Activated CD4-positive, alpha-beta T cell treated with anti-CD3 and anti-CD28 coated beads, Interleukin-2, amount 10 ng/mL, durations not matched to agents 24 days and 14 days (primary cell): ENCODE measurements at places on chromosomes 11 and 22. TPM values are rescaled to one million over a fixed set of nuclear protein-coding genes. Genes with fewer than 3 reads are reported as not detected.

DNA sequence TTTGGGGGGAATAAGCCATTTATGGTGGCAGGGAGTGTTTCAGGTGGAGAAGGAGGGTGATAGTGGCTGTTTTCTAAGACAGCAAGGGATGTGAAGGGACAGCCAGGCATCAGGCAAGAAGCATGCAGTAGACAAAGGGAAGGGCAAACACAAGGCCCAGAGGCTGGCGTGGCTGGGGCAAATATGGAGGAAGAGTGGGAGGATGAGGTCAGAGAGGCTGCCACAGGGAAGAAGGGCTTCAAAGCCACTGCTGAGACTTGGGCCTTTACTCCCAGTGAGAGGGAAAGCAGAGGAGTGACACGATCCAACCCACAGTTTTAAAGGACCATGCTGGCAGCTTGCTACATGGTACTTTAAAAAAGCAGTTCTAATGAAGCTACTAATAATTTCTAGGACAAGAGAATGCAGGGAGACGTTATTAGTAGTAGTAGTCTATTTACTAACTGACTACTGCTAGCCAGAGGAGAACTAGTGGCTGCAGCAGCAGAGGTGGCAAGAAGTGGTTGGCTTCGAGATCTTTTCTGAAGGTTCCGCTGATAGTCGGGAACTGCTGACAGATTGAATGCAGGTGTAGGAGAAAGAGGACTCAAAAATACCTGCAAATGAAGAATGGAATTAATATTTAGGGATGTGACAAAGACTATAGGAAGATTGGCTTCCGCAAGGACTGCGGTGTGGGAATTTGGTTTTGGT, 13.7 kb downstream of the KMT5B start:
- DNase-seq, result no peak

DNA sequence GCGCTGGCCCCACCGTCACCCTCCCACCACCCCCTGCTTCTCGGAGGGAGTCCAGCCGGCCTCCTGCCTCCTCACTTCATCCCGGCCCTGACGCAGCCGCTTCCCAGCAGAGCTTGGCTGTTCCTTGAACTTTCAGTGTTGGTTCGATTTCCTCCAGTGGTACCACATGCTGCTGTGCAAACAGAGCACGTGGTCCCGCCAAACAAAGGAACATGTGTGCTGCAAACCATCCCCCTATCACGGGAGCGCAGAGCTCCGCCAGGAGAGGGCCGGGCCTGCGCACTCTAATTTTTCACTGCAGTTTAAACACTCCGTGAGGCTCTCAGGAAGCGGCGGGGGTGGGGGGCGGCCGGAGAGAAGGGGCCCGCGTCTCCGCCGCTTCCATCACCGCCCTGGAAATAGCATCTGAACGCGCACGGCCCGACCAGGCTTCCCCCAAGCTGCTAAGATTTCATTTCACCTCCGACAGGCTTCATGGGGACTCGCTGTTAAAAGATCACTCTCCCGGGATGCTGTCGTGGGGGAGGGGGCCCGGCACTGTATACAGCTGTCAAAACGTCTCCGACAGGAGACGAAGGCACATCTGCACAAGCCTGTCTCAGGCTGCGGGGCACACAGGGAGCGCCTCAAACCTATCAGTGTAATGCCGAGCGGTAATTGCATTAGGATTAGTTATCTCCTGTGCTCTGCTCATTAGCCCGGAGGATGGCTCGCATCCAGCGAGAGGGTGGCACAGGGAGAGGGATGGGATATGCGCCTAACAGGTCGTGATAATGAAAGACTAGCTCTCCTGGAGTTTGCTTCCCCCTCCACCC, 269.9 kb upstream of the SORL1-AS1 start:
- no peak for DNase-seq

DNA sequence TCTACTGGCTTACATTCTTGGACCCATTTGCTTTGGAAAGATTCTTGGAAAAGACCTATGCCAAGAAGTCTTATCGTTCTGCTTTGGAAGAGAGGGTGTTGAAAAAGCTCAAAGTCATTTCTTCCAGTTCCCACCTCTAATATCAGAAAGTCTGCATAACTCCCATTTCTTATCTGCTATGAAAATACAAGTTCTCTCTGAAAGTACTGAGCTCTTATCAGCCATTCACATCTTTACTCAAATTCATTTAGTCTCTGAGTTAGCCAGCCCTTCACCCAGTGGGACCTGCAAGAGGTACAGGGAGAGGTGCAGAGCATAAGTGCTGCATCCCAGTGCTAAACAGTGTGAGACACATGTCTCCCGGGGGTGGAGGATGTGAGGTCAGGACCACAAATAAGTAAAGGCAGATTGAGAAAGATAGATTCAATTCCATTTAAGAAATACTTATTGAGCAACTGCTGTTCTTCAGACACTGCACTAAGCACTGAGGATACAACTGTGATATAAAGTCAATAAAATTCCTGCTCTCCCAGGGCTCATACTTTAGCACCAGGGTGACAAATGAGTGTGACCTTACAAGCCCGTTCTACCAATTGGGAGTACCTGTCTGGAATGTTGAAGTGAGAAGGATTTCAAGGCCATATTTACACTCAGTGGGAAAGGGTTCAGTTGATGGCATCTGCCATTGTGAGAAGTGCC, 76.7 kb downstream of the PISD start:
- DNase-seq, result peak; percentile 67

- DNase-seq, result no peak
Observed at GRCh38 chr11:61265357-61265756, 24.4 kb downstream of the PGA5 start.

GRCh38 chr11:23181022-23181807, 320.9 kb upstream of the CCDC179 start:
- DNase-seq, result no peak

DNA sequence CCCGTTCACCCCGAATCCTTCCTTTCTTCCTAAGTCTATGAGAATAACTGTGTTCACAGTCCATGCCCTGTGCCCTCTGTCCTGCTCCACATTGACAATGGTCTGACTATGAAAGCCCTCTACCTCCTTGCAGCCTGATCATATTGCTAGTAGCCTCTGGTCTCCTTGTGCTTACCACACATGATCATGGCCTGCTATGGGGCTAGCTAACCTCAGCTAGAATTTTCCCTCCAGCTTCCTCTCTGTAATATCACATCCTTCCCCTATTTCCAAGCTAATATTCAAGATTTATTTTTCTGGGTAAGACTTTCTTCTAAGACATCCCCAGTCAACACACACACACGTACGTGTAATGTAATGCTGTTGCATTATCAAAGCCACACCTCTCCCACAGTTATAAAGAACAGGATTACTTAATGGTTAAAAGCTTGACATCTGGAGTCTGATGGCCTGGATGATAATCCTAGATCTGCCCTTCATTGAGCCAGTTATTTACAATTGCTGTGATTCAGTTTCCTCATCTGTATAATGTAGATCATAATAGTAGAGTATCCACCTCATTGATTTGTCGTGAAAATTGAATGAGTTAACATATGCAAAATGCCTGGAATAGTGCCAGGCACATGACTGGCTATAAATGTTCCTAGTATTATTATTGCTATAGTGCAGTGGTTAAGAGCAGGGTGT, 214.4 kb upstream of the BLID start:
- DNase-seq, result no peak

DNA sequence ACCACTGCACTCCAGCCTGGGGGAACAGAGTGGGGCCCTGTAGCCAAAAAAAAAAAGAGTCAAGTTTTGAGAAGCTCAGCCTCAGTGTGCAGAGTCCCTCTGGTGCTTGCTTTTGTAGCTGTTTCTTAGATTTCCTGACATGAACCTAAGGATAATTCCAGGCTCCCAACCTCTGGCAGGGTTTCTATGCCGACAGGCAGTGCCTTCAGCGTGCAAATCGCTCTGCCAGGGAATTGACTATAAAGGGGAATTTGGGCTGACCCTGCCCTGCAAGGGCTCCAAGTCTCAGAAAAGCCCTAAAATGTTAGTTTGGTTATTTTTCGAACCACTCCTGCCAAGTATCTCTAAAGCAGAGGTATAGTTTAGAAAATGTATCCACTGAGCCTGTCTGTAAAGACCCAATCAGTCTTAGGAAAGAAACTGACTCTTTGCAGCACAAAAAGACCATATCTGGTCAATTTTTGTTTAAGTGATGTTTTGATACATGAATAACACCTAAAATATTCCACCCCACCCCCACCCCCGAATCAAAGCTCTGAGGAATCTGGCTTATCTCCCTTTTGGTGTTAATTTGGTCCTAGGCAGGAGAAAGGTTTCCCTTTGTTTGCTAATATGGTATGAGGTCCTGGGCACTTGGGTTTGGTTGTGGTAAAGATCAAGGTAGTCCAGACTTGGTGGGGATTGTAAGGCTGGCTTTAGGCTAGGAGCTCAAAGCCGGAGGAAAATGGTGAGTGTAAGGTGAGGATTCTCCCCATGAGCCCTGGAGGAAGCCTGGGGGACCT, 49.7 kb downstream of the ANO1 start:
- no peak for DNase-seq

- no peak for DNase-seq
Observed at GRCh38 chr11:102168481-102168880, 58.2 kb downstream of the YAP1 start.

DNA sequence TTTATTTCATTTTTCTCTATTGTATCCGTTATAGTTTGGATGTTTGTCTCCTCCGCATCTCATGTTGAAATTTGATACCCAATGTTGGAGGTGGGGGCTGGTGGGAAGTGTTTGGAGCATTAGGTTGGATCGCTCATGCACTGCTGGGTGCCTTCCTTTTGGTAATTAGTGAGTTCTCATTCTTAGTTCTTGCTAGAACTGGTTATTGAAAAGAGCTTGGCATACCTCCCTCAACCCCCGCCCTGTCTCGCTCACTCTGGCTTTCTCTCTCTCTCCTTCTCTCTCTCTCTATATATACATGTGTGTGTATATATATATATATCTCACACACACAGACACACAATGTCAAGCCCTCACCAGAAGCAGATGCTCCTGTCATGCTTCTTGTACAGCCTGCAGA, 978.7 kb downstream of the DLG2 start:
- DNase-seq, result no peak

DNA sequence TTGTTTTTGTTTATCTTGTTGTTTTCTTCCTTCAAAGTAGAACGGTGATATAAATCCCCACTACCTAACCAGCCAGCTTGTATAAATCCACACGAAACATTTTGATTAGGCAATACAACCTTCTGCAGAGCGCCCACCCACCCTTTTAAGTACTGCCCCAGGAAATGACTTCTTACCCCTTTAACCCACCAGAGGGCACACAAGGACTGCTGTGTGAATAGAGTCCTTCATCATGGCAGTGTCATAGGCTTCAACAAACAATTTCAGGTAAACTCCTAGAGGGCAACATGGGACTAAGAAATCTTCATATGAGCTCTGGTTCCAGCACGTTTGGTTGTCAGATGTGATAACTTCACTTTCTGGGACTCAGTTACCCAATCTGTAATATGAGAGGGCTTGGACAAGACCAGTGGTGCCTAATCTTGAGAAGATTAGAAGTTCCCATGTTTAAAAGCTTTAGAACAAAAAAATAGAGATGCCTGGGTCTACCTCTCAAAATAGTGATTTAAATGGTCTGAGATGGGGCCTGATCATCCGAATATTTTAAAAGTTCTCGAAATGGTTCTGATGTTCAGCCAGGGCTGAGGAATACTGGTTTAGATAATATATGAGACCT, 56.1 kb downstream of the PIWIL4 start:
- DNase-seq, result peak; percentile 86

GRCh38 chr11:76837696-76838677, 22.7 kb upstream of the ACER3 start:
- DNase-seq, result no peak

GRCh38 chr22:41264408-41264941, 21.5 kb downstream of the RANGAP1 start:
- no peak for DNase-seq

DNA sequence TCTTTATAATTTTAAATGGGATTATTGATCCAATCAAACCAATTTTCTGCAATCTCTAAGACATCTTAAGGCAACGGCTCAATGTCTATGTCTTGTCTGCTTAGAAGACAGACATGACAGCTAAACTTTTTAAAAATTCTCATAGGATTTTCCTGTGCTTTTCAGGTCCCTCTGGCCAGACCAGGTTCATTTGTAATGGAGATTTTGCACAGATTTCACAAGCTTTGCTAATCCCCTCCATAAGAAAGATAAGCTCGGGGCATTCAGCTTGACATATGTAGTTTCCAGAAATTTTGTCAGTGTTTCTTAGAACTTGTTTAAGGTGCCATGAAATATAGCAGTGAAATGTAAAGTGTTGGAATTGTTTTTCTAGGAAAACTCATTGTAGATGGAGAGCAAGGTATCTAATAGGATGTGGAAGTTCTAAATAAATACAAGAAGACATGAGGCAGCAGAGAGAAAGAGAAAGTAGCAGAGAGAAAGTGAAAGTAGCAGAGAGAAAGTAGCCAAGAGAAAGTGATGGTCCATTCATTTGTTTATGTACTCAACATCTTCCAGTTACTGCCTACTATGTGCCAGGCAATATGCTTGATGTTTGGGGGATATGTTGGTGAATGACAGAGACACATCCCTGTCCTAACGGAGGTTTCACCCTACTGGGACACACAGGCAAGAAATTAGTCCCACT, 219.1 kb upstream of the ARHGAP42 start:
- no peak for DNase-seq

The NCAM1 gene
- not detected in 2 replicates for total RNA-seq

The CCDC188 gene
- 0.14 TPM in 1 of 2 replicates, not detected in the other for total RNA-seq

The C11orf52 gene
- not detected in 2 replicates for total RNA-seq

The SYCE3 gene
- 0.69 TPM in 1 of 2 replicates, not detected in the other for total RNA-seq

The GRK3 gene
- total RNA-seq, result 30.1 and 31.4 TPM in 2 replicates
